Chondrocyte (in vitro differentiated cells): ENCODE measurements at places on chromosomes 16 and 17. TPM values are rescaled to one million over a fixed set of nuclear protein-coding genes. Genes with fewer than 3 reads are reported as not detected.

DNA sequence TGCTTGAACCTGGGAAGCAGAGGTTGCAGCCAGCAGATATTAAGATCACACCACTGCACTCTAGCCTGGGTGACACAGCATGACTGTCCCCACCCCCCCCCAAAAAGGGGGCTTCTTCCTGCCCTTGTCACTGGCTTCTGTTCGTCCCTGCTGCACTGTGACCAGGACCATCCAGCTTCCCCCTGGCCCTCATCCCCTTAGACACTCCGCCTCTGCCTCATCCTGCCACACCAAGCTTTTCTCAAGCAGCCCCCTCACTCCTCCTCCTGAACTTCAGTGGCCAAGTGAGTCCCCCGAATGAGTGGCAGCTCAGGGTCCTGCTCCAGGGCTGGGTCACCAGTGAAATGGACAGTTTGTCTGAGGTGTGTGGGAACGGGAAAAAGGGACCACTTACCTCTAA, 177.3 kb downstream of the CPPED1 start:
- no peaks in the 10 kb centered on the region for H3K36me3 ChIP-seq
- DNase-seq = no peak
- H3K4me3 ChIP-seq = no peak overlapping the region
- no peak overlapping the region for H3K27ac ChIP-seq

DNA sequence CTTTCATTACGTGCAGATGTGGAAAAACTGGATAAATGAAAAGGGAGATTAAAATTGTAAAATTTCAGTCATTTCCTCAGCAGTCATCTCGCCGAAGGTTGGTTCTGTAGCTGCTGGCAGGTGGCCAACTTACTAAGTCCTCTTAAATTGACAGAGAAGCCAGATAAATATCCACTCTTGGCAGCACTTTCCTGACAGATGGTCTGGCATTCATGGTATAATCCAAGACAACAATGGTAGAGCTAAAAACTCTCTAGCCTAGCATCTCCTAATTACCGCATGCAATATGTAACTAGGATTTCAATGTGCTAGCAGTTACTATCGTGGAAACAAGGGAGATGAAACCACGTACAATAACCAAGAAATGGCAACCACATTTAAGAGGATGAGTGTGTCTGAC, 306.3 kb downstream of the CNTNAP4 start:
- H3K4me3 ChIP-seq = no peak overlapping the region
- no peaks in the 10 kb centered on the region for H3K4me1 ChIP-seq
- H3K27ac ChIP-seq = no peak overlapping the region

GRCh38 chr17:14156689-14157088, 80.0 kb downstream of the CDRT15 start:
- H3K27me3 ChIP-seq = no peaks in the 10 kb centered on the region
- peaks cover 4% of the 10 kb centered on the region for H3K4me1 ChIP-seq
- no peaks in the 10 kb centered on the region for H3K36me3 ChIP-seq
- H3K27ac ChIP-seq = no peak overlapping the region

GRCh38 chr17:19461116-19461515, 50.1 kb downstream of the RNF112 start:
- H3K4me3 ChIP-seq = no peak overlapping the region
- no peak for DNase-seq
- no peak overlapping the region for H3K27ac ChIP-seq
- no peaks in the 10 kb centered on the region for H3K36me3 ChIP-seq

- no peak overlapping the region for H3K27ac ChIP-seq
- no peak for DNase-seq
- H3K36me3 ChIP-seq = no peaks in the 10 kb centered on the region
These were observed 587 bp downstream of the RNF157 start for GRCh38 chr17:76239538-76240274.

DNA sequence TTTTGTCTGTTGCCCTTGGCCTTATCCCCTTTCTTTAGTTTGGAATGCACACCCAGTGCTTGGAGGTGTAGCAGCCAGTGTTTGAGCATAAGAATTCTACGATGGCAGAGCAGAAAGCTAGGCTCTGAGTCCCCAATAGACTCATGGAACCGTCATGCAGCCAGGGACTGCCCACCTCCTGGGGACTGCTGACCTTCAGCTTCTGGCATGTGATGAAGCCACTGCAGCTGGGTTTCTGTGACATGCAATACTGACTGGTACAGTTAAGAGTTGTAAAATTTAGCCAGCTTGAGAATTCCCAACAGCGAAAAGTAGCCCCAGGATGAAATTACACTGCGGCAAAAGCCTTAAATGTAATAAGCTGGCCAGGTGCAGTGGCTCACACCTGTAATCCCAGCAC, 9.0 kb upstream of the MAP3K14 start:
- no peak for DNase-seq
- no peak overlapping the region for H3K4me3 ChIP-seq
- H3K4me1 ChIP-seq = peaks cover 21% of the 10 kb centered on the region
- no peak overlapping the region for H3K27ac ChIP-seq
- no peaks in the 10 kb centered on the region for H3K36me3 ChIP-seq
- H3K27me3 ChIP-seq = no peaks in the 10 kb centered on the region

The HS3ST6 gene
- total RNA-seq = not detected in 3 replicates

The ARHGAP44 gene
- total RNA-seq = 5.7 to 6.6 TPM (median 6.2 TPM) in 3 replicates

The PPM1E gene
- total RNA-seq = 0.70 to 2.2 TPM (median 2.2 TPM) in 3 replicates
